T-helper 1 cell (primary cell): ENCODE measurements at places on chromosomes 12 and 14.

DNA sequence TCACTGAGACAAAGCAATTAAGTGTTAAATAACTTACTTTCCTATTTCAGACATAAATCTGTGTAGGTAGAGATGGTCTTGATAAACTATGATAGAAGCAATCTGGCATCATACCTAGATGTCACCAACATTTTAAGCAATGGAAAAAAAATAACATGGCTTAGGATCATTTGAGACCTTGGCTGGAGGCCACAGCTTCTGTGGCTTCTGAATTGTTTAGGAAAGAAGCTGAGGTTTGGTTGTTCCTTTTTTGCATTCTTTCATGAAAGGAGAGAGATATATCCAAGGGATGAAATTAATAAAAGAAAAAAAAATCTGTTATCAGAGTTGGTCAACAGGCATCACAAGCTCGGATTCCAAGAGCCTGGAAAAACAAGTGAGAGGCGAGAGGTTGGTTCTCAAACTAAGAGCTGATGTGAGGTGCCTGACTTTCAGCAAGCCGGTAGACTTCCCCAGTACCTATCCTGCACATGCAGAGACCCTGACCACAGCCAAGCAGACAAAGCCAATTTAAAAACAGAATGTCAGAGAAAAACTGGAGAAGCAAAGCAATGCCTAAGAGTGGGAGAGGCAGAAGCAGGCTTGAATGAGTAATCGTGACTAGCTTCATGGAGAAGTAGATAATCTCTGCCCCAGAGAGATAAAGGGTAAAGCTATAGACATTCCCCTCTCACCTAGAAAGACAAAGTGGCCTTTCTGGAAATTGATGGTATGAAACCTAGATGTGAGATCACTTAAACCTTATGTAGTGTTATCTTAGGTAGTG, 43.4 kb upstream of the ST8SIA1 start:
- DNase-seq = no peak

- no peak for DNase-seq
Observed at GRCh38 chr14:100303179-100303578, 3.1 kb downstream of the SLC25A29 start.

- no peak for DNase-seq
Observed at GRCh38 chr14:50342221-50343078, 30.3 kb downstream of the DMAC2L start.

DNA sequence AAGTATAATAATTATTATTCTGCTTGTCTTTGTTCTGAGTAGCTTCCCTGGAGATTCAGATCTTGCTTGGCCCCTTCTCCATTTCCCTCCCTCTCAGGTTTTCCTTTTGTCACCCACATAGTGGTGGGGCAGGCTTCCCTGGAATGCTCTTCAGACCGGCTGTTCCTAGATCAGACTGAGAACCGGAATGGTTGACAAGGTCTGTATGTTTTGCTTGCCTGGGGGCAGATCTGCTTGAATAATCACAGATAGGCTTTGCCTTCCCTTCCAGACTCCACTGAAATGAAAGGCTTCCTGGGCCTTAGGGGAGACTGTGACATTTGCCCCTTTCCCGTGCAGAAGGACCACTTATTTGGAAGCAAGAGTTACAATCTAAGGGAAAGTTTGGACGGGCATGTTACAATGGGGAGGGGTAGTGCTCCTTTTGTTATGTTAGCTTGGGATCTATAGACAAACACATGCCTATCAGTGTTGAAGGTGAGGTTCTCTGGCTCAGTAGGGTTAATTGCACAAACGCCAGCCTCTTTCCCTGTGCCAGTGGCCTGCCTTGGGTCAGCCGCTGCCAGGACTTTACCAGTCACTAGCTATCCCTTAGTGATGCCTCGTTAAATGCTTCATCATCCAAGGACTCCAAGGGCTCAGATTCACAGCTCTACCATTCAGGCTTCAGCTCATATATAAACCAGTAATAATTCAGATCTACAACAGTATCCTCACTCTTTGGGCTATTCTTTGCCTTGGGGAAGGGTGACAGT, 178.6 kb downstream of the SNAPC1 start:
- DNase-seq = no peak

- DNase-seq = no peak
Observed at GRCh38 chr12:53737951-53738405, 10.7 kb upstream of the CALCOCO1 start.

GRCh38 chr12:25623816-25624215, 70.7 kb upstream of the LMNTD1 start:
- DNase-seq = no peak

- no peak for DNase-seq
Observed at GRCh38 chr14:74691456-74691855, 21.4 kb downstream of the AREL1 start.

GRCh38 chr12:108643941-108644810, 10.5 kb upstream of the SELPLG start:
- no peak for DNase-seq

GRCh38 chr12:93121729-93122488, 192.8 kb upstream of the EEA1 start:
- no peak for DNase-seq

GRCh38 chr12:517538-517937, 57.8 kb downstream of the B4GALNT3 start:
- DNase-seq = no peak

GRCh38 chr14:23351681-23352505, 794 bp downstream of the SLC22A17 start:
- DNase-seq = no peak

GRCh38 chr14:33588771-33589170, 362.1 kb downstream of the EGLN3 start:
- DNase-seq = no peak

DNA sequence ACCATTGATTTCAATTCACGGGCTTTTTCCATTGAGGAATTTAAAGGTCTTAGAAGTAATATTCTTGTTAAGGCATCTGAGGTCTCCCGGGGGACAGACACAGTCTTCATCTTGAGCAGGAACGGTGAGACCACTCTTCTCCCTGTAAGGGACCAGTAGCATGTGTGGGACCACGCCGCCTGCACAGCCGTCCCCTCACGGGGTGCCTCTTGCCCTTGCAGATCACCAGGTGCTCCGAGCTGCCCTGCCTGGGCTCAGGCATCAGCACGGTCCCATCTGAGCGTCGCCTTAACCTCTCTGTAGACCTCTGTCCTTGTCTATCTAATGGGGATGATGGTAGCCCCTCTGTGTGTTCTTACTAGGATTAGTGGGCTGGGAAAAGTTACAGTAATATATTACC, 74.1 kb downstream of the PPP2R5C start:
- DNase-seq = no peak

GRCh38 chr14:75720116-75720515, 59.1 kb downstream of the TTLL5 start:
- DNase-seq = no peak

DNA sequence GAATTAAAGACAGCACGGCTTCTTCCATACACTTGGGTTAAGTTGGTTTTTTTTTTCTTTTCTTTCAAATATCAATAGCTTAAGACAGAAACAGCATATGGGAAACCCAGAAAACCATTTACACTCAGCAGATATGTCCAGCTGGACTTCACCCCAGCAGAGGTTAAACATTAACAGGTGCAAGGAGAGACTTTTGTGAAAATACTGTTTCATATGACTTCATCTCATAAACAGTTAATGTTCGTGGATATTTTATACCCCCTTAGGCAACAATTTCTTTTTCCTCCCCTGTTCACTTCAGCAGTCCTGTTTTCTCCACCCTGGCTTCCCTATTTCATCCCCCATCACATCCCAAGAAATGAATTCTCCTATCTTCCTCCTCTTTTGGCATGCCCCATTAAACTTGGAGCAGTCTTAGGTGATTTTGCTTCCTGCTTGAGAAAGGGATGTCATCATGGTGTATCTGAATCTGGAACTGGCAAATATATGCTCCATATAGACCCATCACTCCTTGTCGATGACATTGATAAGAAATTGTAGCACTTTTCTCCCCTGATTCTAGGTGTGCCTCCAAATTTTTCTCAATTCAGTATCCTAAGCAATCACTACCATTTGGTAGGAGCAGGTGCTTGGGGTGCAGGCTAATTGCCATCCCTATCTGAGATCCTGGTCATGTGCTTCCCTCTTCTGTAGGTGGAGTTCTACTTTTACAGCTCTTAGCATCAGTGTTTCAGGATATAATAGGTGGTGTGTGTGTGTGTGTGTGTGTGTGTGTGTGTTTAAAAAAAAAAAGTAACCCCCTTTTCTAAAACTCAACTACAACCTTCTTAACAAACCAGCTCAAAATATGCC, 67.9 kb downstream of the BMP4 start:
- DNase-seq = no peak

DNA sequence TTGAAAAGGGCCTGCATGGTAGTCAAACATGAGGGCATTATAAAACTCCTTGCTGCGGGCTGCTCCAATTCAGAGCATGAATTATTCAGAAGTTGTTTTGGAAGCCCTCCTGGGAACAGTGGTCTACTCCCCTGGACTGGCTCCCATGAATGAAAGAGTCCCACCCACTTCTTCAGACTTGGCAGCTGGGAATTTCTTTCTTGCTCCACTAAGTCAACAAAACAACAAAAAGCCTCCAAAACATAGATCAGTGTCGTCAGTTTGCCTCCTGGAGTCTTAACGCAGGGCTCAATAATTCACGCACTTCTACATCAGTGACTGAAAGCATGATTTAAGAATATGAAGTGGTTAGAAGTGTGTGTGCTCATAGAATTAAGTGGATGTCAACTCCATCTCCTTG, 37.9 kb downstream of the AKAP6 start:
- DNase-seq = no peak

GRCh38 chr14:52055167-52055566, 13.7 kb downstream of the NID2 start:
- DNase-seq = no peak

DNA sequence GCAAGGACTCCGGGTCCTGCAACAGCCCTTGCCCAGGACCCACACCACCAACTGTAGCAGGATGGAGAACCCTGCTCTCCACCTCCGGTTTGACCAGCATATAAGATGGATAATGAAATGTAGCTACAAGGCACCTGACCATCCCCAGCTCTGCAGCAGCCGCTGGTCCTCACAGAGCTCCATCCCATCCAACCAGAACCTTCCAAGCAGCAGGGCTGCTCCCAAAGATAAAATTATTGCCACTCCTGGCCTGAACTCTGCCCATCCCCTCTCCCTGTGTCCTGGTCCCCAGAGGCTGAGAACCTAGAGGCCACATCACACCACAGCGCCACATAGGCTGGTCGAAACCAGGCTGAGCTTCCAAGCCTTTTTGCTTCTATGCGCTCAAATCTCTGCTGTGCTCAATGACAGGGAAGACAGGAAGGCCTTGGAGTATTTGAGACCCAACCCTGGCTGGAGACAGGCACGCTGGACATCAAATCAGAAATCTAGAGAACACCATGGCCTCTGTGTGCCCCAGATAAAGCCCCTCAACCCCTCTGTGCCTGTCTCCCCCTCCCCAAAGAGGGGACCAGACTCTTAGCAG, 4.2 kb downstream of the CDK2AP1 start:
- no peak for DNase-seq

DNA sequence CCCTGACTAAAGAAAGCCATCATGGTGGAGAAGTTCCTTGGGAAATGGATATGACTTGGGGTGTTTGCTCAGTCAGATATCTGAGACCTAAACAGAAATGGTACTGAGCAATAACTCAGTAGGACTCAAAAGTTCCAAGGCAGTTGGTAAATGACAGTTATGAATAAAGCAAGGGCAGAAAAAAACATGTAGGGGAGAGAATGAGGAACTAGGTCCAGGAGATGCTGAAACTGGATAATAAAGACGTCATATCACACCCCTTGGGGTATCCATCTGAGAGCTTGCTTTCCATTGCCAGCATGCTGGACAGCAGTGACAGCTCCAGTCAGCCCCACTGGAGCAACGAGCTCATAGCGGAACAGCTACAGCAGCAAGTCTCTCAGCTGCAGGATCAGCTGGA, 37.5 kb downstream of the RPGRIP1 start:
- no peak for DNase-seq
